Astrocyte of the hippocampus (primary cell): ENCODE measurements at places on chromosomes 1 and 21.
A peak's percentile ranks its signal among the peaks of the same experiment; 100 is the strongest.

DNA sequence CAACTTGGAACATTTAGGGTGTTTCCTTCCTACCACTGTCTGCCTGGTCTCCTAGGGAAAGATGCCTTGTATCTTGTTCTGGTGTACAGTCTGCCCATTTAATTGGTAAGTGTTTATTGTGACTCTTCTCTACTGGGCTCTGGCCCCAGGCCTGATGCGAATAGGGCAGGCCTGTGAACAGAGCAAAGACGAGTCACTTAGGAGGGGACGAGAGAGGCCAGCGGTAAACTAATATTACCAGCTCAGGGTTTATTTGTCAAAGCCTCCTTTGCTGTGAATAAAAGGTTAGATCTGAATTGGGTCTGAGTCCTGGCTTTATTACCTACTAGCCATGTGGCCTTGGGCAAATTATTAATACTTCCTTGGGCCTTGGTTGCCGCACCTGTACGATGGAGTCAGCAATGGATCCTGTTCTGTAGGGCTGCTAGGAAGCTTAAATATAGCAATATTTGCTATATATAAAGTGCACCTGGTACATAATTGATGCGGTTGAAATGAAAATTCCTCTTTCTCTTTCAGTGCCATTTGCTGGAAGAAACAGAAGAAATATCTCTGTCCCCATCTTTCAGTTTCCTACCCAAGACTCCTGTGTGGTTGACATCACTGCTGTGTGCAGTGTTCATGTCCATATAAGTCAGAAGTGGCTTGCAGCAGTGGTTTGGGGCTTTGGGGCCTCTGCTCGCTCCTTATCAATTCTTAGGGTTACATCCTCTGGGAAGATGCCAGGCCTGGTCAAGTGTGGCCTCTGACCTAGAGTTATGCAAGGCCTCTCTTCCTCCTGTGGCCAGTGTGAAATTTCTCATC, 32.4 kb downstream of the MAPKAPK2 start:
- no peak for DNase-seq

GRCh38 chr1:207984831-207985572, 74.1 kb upstream of the CD34 start:
- DNase-seq = no peak

GRCh38 chr1:16258591-16259135, 21.7 kb upstream of the CPLANE2 start:
- no peak for DNase-seq

GRCh38 chr1:245091818-245092637, 62.8 kb upstream of the KIF26B start:
- DNase-seq = peak; percentile 93

GRCh38 chr1:84403347-84403746, 5.1 kb downstream of the DNASE2B start:
- DNase-seq = no peak

DNA sequence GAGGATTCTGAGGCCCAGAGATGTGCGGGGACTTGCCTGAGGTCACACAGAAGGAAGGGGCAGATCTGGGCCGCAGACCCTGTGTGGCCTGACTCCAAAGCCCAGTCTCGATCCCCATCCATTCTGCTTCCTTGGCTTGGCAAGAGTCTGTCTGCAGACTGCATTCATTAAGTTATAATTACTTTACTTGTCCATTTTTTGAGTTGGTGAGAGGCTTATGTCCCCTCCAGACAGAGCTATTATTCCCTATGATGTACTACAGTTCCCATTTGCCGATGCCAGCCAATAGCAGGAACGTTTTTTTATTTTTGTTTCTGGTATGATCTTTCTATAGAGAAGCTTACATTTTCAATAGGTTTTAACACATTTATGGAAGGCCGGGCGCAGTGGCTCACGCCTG, 101.5 kb downstream of the ARHGEF10L start:
- DNase-seq = no peak

DNA sequence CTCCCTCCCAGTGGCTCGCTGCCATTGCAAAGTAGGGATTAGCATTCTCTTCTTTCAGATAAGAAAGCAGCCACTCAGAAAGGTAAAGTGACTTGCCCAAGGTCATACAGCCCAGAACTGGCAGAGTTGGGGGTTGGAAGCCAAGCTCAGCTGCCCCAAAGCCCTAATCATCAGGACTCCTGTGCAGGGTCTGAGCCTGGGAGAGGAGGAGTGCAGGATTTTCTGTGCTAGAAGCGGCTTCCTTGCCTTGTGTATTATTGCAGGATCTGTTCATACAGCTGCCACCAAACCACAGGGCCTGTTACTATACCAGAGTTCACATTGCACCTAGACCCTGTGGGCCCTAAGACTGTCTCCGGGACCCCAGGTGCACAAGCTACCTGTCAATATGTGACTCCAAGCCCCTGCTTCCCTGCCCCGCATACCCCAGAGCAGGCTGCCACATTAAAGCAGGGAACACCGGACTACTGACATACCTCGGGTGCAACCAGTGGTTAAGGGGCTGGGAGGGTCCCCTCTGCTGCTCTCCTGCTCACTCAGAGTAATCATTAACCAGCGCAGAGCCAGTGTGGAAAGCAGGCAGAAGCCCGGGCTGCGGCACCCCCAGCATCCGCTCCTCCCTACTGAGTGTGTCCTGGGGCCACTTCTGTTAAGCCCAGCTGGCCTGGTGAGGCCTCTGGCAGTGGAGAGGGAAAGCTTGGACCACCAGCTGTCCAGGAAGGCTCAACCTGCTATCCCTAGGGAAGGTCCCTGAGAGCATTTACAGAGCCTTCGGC, 15.8 kb downstream of the HSPG2 start:
- DNase-seq = no peak

- DNase-seq = no peak
These were observed 200.0 kb downstream of the SETD4 start for GRCh38 chr21:35860189-35860869.

DNA sequence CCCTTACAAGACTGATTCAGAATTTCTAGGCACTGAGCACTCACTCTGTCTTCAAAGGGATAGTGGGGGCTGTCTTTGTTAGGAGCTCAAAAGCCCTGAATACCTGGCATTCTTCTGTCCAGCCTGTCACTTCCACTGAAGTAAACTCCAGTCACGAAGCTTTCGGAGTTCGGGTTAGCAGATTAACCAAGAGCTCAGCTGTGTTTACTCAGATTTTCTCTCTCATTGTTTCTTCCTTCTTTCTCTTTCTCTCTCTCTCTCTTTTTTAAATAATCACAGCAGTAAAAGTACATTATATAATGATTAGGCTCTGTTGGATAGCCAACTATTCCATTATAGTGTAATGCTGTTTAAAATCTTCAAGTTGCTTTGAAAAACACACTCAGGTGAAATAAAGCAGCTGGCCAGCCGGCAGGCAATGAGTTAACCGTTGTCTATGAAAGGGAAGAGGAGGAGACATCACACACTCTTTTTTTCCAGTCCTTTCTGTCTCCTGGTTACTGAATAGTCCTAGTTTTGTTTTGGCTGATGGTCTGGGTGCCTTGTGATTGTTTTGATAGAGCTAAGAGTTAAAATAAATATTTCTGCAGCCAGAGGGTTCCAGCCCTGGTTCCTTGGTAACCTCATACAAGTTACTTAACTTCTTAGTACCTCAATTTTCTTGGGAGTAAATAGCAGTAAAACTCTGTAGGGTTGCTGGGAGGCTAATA, 89.8 kb downstream of the ADSS2 start:
- peak; percentile 90 for DNase-seq

DNA sequence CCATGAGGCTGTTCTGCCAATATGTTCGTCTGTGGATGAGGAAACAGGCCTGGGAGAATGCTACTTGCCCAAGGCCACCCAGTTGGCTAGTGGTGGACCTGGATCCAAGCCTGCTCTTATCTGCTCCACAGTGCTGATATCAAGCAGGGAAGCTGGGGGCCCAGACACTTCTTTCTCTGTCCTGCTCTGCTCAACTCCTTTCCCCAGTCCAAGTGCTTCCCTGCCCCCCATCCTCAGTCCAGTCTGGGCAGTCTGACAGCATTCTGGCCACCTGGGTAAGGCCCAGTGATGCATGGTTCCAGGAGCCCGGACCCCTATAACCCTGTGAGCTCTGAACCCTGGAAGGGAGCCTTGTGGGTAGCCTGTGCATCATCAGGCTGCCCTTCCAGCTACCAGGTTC, 4.2 kb upstream of the PAQR7 start:
- DNase-seq = peak; percentile 4

GRCh38 chr1:153220606-153221303, 3.4 kb downstream of the PRR9 start:
- no peak for DNase-seq

- no peak for DNase-seq
These were observed 12.7 kb downstream of the LCK start for GRCh38 chr1:32263744-32264143.

DNA sequence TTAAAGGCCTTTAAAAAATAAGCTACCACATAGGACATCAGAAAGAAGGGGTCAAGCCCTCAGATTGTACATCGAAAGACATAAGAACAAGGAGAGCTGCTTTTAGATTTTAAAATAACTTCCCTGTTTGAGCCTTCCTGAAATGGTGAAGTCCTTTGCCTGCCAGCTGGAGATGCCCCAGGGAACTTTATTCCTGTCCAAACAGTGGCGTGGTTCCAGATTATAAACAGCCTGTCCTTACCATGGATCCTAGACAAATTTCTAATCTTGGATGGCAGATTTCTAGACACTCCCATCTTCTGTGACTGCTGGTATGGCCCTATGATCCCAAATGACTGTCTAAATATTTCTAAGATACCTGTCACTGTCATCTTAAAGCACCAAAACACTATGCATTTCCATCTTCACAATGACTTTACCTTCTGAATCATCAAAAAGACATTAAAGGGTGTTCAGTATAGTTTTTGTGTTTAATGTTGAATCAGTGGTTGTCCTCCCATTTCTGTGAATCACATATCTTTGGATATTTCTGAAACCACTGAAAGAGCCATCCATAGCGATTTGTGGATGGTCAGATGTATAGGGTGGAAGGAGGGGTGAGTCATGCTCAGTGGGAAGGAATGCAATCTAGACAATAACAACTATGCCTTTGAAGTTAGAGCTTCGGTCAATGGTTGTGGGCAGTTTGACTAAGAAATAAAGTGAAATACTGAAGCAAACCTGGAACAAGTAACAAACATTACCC, 23.2 kb downstream of the ILDR2 start:
- DNase-seq = peak; percentile 91

- DNase-seq = peak; percentile 54
These were observed 4.9 kb downstream of the CAMK2N1 start for GRCh38 chr1:20480951-20481617.

DNA sequence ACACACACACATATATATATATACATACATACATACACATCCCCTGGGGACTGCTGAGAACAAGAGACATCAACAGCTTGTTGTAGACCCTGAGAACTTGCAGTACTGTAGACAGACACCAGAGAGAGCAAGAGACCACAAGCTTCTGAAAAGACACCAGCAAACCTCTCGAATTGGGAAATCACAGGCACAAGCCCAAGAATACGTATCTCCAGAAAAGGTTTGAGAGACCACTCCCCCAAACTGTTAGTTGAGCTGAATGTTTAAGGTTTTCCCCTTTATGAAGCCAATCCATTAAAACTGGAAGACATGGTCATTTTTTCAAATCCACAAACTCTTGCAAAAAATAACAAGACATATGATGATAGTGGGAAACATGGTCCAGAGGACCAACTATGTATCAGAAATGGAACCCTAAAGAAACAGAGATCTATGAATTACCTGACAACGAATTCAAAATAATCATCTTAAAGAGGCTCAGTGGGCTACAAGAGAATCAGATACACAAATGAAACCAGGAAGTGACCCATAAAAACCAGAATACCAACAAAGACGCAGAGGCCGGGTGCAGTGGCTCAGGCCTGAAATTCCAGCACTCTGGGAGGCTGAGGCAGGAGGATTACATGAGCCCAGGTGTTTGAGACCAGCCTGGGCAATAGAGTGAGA, 45.1 kb downstream of the SLC2A1 start:
- DNase-seq = peak; percentile 86

DNA sequence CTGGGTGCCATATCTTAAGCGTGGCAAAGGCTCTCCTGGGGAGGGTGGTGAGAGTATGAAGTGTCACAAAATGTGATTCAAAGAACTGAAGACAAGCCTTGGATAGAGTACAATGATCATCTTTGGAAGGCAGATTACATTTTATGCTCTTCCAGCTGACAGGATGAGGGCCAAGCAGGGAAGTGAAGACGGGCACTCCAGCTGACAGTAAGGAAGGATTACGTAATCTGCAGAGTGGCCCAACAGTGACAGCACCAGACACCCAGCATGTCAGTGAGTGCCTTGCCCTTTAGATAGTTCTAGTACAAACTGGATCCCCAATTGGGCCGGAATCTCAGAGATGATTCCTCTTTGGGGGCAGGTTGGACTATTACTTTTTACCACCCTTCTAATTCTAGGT, 52.7 kb downstream of the UBE2T start:
- no peak for DNase-seq

GRCh38 chr1:58813361-58813760, 29.5 kb upstream of the JUN start:
- DNase-seq = peak; percentile 25

GRCh38 chr1:33575324-33575879, 103.0 kb downstream of the ZSCAN20 start:
- DNase-seq = no peak

DNA sequence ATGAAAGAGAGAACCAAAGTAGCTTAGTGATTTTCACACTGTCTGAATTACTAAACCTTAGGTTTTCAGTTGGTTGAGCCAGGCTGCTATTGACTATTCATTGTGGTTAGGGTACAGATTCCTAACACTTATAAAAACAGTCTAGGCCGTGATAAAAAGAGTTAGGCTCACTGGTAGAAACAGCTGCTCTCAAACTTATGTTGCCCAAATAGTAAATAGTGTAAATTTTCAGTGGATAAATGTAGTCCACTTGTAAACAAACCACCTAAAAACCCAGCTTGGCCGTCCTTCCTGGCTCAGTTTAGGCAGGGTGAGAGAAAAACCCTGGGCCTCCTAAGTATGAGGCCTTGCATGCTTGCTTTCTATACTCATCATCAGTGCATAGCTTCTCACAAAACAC, 34.9 kb downstream of the ARID1A start:
- DNase-seq = peak; percentile 73

- peak; percentile 54 for DNase-seq
These were observed 55.3 kb downstream of the NDUFS5 start for GRCh38 chr1:39081271-39082009.

DNA sequence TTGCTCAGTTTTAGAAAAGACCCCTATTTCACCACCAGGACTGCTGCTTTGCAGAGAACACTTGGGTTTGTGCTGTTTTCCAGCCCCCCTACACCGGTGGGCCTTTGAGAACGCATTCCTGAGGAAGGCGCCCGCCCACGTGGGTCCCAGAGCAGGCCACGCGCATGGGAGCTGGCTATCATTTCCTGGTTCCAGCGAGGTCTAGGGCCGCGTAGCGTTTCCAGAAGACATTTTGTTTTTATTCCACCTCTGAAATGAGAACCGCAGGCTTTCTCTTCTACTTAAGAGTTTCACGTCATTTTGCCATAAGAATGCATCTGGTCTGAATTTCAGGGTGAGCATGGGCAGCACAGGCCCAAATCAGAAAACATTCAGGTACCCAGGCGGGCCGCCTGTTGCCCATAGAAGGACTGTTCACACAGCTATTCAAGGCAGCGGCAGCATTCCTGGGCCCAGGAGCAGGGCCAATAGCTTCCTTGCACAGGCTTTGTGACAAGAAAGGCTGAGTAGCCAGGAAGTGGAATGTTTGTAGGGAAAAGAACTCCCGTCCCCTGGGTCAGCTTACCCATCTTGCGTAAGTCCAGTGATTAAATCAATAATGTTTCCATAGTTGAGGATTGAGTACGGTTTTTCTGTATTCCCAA, 1.4 kb upstream of the KLHL21 start:
- peak; percentile 95 for DNase-seq

- DNase-seq = no peak
These were observed 11.5 kb downstream of the PSRC1 start for GRCh38 chr1:109271458-109271857.

GRCh38 chr1:5644281-5645134, 347.7 kb downstream of the NPHP4 start:
- DNase-seq = no peak
